T-helper 22 cell (primary cell): ENCODE measurements at places on chromosomes 7 and 10.
A peak's percentile ranks its signal among the peaks of the same experiment; 100 is the strongest.

- DNase-seq = no peak
Measured at GRCh38 chr7:26071622-26072456, 80.2 kb upstream of the NFE2L3 start.

- DNase-seq = no peak
Measured at GRCh38 chr10:117996709-117997108, 50.0 kb downstream of the RAB11FIP2 start.

- no peak for DNase-seq
Measured at GRCh38 chr10:100709146-100710082, 36.0 kb upstream of the PAX2 start.

DNA sequence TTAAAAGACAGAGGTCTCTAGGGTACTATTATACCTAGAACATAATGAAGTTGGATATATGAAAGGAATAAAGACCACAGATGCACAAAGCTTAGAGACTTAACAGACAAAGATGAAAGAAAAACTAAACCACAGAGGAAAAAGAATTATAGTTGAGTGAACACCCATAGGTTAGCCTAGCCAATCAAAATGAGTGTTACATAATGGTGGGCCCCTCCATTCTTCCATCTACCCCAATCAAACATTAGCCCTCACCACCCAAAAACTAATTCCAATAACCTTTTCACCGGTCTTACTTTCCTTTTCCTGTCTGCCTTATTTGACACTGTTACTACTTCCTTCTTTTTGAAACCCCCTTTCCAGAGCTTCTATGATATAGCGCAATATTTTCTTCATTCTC lies 130.1 kb downstream of the ELMO1 start:
- no peak for DNase-seq

GRCh38 chr7:148962823-148963582 lies 65.3 kb downstream of the PDIA4 start:
- no peak for DNase-seq

- DNase-seq = no peak
Measured at GRCh38 chr10:69938541-69938991, 114.1 kb upstream of the MACROH2A2 start.

DNA sequence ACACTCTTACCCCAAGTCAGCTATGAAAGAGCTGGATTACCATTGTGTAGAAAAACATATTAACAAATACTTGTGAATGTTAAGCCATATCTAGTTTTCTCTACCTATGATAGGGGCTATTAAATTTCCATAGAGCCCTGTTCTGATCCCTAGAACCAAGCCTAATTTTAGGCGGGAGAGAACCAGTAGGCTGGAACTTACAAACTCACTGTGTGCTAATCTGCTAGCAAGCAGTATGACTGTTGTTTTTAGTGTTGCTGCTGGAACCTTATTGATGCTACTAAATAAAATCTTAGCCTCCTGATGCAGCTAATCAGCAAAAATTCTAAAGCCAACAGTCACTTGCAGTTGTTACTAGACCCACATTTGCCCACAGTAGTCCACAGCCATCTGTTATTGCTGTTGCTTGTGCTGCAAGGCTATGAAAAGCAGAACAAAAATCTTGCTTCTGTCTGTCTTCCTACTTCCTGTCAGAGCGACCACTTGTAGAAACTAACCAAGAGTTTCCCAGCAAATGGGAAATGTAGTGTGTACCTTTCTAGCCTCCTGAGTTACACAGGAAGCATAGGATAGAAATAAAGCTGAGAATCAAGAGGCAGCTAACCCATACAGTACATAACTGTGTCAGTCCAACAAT lies 368.4 kb downstream of the ARL4A start:
- no peak for DNase-seq

- DNase-seq = no peak
Measured at GRCh38 chr10:76990561-76990960, 647.0 kb downstream of the KCNMA1 start.

GRCh38 chr10:34638406-34639054 lies 176.6 kb downstream of the PARD3 start:
- DNase-seq = peak; percentile 13

GRCh38 chr10:85036661-85037060 lies 708.3 kb downstream of the CCSER2 start:
- no peak for DNase-seq

DNA sequence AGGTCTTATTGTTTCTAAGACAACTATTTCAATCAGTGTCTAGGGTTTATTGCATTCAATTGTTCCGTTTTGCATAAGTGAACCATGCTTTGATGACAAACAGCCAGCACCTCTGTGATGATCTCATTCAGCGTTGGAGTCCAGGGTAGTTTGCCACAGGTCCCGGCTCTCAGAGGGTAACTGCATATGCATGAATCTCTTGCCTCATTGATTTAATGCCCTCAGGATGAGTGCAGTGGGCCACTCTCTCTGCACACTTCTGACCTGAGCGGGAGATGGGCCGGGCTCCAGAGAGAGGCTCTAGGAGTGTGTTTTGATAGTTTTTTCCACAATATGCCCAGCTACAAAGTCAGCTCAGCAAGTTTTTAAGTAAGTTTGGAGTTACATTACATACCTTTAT lies 83.9 kb downstream of the HECW1 start:
- no peak for DNase-seq

DNA sequence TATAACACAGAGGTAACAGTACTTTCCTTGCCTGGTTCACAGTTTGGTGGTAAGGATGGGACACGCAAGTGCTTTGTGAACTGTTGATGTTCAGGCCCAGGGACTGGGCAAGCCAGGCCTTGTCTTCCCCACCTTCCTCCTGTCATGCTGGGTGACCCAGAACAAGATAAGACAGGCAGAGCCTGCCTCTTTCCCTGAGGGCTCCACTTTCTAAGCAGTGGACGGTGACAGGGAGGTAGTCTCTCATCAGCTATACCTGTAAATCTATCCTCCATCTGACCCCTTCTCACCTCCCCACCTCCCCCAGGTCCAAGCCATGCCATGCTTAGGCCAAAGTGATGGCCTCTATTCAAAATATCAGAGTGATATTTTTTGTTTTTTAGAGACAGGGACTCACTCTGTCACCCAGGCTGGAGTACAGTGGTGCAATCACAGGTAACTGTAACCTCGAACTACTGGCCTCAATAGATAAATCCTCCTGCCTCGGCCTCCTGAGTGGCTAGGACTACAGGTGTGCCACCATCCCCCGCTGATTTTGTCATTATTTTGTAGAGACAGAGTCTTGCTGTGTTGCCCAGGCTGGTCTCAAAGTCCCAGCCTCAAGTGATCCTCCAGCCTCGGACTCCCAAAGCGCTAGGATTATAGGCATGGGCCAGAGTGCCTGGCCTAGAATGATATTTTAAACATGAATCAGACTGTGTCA lies 42.8 kb downstream of the PDLIM1 start:
- no peak for DNase-seq

DNA sequence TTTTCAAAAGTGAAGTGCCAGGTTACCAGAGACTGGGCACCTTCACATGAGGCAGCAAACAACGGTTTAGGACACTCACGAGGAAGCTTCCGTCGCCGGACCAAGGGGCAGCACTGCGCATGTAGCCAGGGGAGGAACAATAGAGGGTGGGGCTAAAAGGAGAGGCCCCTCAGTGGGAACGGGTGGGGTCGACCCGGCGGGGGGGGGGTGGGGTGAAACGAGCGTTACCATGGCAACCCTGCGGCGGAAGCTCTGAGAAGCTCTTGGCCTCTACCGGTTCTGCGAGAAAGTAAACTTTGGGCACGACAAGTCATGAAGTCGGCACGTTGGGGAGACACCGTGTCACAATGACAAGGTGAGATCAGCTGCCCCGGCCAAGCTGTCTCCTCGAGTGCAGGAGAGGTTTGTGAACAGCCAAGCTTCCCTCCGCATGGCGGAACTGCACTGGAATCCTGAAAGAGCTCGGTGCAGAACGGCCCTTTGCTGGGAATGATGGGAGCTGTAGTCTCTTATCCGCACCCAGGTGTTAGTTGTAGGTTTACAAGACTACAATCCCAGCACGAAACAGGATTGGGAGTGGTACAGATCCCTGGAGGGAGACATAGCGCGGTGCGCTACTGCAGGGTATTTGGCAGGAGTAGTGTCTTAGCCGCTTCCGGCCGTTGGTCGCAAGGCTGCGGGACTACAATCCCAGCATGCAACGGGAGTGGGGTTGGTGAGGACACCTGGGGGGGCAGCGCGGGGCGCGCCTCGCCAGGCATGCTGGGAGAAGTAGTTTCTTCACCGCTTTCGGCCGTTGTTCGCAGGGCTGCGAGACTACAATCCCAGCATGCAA lies 72.8 kb upstream of the ZNF722 start:
- DNase-seq = peak; percentile 76
